ENCODE measurements at places on chromosomes 12 and 14. TPM values are rescaled to one million over a fixed set of nuclear protein-coding genes. Genes with fewer than 3 reads are reported as not detected.

The PMCH gene
- not detected for total RNA-seq

The INHBC gene
- not detected for total RNA-seq

The RFX4 gene
- not detected for total RNA-seq

The C12orf54 gene
- not detected for total RNA-seq

The TAS2R43 gene
- 11.5 TPM for total RNA-seq

The PTPN6 gene
- 7.8 TPM for total RNA-seq

The KITLG gene
- total RNA-seq = 14.6 TPM
